A549 treated with Mapracorat at 1 μM for 4 hours (cell line): ENCODE measurements at places on chromosomes 3 and 15. TPM values are rescaled to one million over a fixed set of nuclear protein-coding genes. Genes with fewer than 3 reads are reported as not detected.

The TMCO5A gene
- total RNA-seq = not detected in 5 replicates

The CPLX3 gene
- total RNA-seq = 0.08 to 0.09 TPM in 2 of 5 replicates, not detected in the others

The FBXW12 gene
- total RNA-seq = not detected in 5 replicates

The MST1R gene
- 6.1 to 8.3 TPM (median 7.6 TPM) in 5 replicates for total RNA-seq

The PXYLP1 gene
- 12.1 to 14.5 TPM (median 13.3 TPM) in 5 replicates for total RNA-seq
